ENCODE measurements at places on chromosomes 7 and 10. TPM values are rescaled to one million over a fixed set of nuclear protein-coding genes. Genes with fewer than 3 reads are reported as not detected.
A peak's percentile ranks its signal among the peaks of the same experiment; 100 is the strongest.

DNA sequence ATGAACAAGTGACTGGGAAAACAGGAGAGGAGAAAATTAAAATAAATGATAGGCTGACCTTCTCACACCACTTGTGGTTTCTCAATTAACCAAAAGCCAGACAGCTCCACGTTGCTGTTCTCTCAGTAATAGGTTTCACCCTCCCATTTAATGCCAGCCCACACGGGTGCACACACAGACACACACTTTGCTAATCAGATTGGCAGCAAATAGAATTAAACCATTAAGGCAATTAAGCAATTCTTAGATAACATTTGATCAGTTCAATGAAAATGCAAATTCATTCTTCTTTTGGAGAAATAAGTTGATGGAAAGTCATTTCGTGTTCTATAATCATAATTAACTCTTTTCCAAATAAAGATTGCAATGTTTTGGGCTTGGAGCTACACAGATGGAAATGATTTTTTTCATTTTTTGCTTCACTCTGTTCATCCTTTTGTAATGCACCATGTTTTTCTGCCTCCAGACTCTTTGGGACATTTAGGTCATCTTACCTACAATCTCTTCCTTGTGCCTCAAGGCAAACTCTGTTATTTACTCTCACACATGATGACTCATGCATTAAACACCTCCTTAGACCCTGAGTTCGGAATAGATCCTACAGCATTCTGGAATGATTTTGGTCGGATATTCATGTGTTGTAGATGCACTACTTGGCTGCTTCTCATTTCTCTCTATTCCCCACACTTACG, 700.7 kb downstream of the AUTS2 start:
- DNase-seq: peak; percentile 40

PSD gene
- total RNA-seq: 0.24 TPM

- DNase-seq: peak; percentile 37
These were observed 440.7 kb upstream of the AKR1E2 start for GRCh38 chr10:4385231-4385870.

DNA sequence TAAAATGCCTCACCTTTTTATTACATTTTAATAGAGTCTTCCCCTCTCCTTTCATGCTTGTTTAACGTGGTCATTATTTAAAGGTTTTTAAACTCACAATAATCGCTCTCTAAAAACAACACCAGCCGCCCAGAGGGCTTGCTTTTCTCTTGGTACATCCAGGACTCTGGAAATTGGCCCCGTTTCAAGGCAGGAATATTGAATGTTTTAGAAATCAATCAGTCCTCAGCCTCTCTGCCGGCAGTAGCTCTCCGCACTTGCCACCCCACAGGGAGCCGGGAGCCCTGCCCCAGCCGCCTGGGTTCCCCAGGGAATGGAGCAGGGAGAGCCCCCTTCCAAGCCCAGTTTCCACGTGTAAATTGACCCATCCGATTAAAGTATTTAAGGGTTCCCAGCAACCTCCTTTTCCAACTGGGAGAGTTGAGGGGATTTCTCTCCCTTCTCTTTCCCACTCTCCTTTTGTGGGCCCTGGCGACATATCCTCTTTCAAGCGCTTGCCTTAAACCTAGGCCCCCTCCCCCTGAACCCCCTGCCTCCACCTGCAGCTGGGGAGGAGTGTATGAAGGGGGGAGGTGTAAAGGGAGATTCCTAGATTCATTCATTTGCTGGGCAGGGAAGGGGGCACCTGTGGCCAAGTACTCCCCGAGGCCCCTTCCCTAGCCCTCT, 1.9 kb downstream of the FGF8 start:
- no peak for DNase-seq

DNA sequence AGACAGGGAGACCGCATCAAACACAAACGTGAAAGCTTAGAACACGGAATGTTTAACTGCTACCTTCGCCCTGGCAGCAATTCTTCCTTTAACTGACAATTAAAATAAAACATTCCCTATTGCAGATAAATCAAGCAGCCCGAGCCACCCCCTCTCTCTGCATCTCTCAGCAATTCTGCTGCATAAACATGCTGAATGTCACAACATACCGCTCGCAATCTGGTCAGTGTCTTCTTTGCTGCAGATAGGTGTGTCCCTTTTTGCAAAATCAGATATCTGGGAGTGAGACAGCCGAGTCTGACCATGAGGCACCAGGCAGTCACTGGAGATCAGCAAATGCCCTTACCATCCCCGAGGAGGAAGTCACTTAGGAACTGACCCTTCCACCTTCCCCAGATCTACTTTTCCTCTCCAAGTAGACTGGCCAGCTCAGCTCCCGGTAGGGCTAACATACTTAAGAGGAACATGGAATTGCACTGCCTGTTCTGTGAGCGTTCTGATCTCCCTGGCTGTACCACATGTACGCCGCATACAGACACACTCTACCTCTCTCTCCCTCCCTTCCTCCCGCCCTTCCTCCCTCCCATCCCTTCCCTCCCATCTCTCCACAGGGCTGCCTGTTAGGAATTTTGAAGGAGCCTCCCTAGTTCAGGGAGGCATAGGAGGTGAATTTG, at the start of gene FRMD4A:
FRMD4A (minus strand) TSS at position 537 of the 674 bp plus-strand sequence.
- no peak for DNase-seq

CCZ1 gene
- total RNA-seq: 91.2 TPM

DNA sequence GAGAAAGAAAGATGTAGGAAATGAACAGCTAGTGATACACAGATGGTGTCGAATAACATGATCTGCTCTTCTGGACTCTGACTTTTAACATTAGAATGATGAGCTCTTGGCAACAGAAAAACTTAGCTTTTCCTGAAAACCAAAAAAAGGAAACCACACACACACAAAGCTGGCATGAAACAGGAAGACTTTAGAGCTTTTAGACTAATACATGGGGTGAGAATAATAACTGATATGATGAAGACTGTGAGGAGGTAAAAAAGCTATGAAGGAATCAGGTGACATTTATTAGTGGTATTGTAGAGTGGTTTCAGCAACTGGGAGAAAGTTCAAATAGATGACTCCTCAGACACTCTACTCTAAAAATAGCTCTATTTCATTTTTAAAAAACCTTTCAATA, 491.9 kb downstream of the PARD3 start:
- no peak for DNase-seq

- no peak for DNase-seq
These were observed 42.1 kb upstream of the RASGEF1A start for GRCh38 chr10:43308986-43309385.

- no peak for DNase-seq
These were observed 12.2 kb upstream of the LAT2 start for GRCh38 chr7:74197449-74198124.

GRCh38 chr7:43302211-43302711, 189.8 kb downstream of the HECW1 start:
- DNase-seq: peak; percentile 30

ADGRA1 gene
- not detected for total RNA-seq

DNA sequence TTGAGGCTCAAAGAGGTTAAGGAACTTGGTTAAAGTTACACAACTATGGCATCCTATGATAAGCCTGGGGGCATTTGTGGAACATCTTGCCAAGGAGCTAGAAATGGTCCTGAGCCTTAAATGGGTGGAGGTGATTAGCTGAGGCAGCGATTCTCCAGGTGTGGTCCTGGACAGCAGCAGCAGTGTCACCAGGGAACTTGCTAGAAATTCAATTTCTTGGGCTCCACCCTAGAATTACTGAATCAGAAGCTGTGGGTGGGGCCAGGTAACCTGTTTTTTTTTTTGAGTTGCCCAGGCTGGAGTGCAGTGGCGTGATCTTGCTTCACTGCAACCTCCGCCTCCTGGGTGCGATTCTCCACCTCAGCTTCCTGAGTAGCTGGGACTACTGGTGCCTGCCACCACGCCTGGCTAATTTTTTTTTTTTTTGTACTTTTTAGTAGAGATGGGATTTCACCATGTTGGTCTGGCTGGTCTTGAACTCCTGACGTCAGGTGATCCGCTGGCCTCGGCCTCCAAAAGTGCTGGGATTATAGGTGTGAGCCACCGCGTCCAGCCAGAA, 13.1 kb downstream of the RPS24 start:
- DNase-seq: peak; percentile 28

LRRN3 gene
- not detected for total RNA-seq

ZNF92 gene
- 5.4 TPM for total RNA-seq

- DNase-seq: no peak
These were observed 184.0 kb downstream of the PTPN20 start for GRCh38 chr10:47095211-47095610.

GRCh38 chr7:50491209-50491608, 41.1 kb upstream of the FIGNL1 start:
- DNase-seq: no peak

DNA sequence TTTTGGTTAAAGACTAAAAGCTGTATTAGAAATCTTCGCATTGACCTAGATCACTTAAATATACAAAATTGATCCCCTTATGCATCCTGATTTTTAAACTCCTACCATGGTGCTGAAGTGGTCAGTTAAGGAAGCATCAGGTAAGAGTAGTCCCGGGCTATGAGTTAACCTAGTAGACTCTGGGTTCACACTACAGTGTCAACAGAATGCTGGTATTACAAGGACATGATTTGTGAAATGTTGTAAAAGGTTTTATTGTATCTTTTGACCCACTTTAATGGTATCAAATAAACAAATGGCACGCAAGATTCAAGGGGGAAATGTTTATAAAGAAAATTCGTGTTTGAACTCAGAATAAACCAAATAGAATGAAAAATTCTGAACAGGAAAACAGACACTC, 36.8 kb downstream of the RTKN2 start:
- DNase-seq: no peak

TRPV5 gene
- total RNA-seq: not detected

- peak; percentile 22 for DNase-seq
These were observed 1.7 kb upstream of the CTNNA3 start for GRCh38 chr10:67697724-67698131.

DNA sequence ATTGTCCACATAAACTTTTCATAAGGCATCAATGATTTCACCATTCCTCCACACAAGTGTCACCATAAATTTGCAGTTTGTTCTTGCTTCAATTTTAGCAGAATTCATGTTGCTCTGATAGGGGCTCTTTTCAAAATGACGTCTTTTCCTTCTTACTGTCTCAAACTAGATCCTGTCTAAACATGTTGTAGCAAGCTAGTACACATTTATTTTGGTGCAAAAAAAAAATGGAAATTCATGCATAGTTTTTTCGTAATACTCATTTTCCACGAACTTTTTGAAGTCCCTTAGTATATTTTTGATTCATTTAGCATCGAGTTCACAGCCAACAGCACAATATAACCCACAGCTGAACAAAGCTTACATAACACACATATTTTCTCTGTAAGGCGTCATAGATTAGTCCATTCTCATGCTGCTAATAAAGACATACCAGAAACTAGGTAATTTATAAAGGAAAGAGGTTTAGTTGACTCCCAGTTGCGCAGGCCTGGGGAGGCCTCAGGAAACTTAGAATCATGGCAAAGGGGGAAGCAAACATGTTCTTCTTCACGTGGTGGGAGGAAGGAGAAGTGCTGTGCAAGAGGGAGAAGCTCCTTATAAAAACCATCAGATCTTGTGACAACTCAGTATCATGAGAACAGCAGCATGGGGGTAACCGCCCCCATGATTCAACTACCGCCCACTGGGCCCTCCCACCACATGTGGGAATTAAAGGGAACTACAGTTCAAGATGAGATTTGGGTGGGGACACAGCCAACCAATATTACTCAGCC, 301.5 kb downstream of the CCDC3 start:
- DNase-seq: peak; percentile 61

COL1A2 gene
- 0.60 TPM for total RNA-seq

ZNF727 gene
- not detected for total RNA-seq

MMRN2 gene
- 6.2 TPM for total RNA-seq

DNA sequence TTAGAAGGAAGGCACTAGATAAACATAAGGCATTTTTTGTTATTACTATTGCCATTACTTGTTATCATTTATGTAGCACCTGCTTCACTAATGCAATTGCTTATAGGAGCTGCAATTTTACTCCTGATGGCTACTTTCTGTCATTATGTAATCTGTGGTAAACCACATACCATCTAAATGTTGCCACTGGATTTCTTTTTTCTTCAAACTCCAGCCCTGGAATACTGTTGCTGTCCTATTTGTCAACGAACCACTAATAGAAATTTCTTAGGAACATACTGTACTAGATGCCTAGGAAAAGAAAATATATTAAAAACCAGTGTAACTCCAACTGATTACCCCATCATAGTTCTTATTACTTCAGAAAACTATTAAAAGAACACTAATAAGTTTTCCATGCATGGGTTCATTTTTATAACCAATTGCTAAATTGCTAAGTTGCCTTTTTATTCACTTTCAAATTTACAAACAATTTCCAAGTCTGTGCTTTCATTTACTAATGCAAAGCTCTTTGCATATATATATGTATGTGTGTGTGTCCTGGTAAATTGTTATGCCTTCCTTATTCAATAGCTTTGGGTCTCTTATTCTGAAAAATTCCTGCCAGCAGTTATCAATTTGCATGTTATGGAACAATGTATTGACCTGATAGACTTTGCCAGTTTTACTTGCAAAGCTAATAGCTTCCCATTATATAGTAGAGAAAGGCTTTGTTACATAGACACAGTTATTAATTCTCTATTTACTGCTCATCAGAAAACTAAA, 287.4 kb downstream of the EXOC4 start:
- DNase-seq: no peak

DMTF1 gene
- 37.4 TPM for total RNA-seq

TMEM26 gene
- not detected for total RNA-seq

- no peak for DNase-seq
These were observed 83.5 kb downstream of the MAPK8 start for GRCh38 chr10:48389846-48390557.

DNA sequence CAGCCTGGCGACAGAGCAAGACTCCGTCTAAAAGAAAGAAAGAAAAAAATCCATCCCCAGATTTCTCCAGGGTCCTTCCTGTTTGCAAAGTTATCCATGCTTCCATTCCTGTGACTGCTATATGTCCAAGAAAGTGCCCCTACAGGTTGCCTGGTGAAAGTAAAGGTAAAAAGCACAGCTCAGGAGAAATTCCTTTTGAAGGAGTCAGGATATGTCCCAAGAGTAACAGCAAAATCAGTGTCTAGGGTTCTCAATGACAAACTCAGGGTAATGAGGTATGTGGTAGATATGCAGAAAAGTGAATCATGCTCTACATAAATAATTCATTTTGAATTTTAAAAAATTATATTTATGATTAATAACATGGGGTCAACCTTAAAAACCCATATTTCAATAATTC, 91.5 kb downstream of the CTTNBP2 start:
- DNase-seq: peak; percentile 69

GRCh38 chr10:35005868-35006267, 84.3 kb downstream of the CUL2 start:
- peak; percentile 100 for DNase-seq

- no peak for DNase-seq
These were observed 51.2 kb upstream of the LBX1 start for GRCh38 chr10:101280511-101280910.

Data from foreskin keratinocyte (primary cell).